ENCODE measurements at places on chromosomes 13 and 19. TPM values are rescaled to one million over a fixed set of nuclear protein-coding genes. Genes with fewer than 3 reads are reported as not detected.

DDX39A gene
- 46.4 TPM for total RNA-seq

DCT gene
- 0.55 TPM for total RNA-seq

ODAD3 gene
- total RNA-seq: 1.4 TPM

SMIM44 gene
- total RNA-seq: 3.7 TPM

NALCN gene
- total RNA-seq: 6.8 TPM

RFPL4A gene
- total RNA-seq: 1.1 TPM

ZNF726 gene
- total RNA-seq: 5.2 TPM

Data from mucosa of gallbladder (tissue), 1 donor.